PC-9 (cell line): ENCODE measurements at places on chromosomes 1 and 21.

- DNase-seq, result no peak
These were observed 19.3 kb upstream of the RAB3GAP2 start for GRCh38 chr1:220291580-220291979.

- no peak for DNase-seq
These were observed 7.2 kb upstream of the TNFSF18 start for GRCh38 chr1:173057984-173058383.

- no peak for DNase-seq
These were observed 3.1 kb downstream of the FUCA1 start for GRCh38 chr1:23864801-23865542.

- DNase-seq, result no peak
These were observed 1.5 kb downstream of the GPX7 start for GRCh38 chr1:52603630-52604029.

- DNase-seq, result no peak
These were observed 96.5 kb downstream of the SIK1 start for GRCh38 chr21:43330306-43330881.

GRCh38 chr1:163614361-163614760 is 292.6 kb downstream of the NUF2 start:
- no peak for DNase-seq

DNA sequence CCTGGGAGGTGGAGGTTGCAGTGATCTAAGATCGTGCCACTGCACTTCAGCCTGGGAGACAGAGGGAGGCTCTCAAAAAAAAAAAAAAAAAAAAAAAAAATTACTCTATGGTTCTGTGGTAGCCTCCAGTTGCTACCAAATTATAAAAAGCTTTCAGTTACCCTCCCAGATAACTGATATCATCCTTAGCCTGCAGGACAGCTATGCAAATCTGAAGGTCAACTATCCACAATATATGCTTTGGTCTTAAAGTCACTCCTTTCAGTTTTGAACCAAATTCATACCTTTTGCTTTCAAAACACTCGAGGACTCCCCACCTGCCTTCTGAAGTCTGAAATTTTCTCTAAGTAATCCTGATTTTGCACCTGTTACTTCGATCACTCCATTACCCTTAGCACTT is 3.1 kb downstream of the MIXL1 start:
- no peak for DNase-seq

DNA sequence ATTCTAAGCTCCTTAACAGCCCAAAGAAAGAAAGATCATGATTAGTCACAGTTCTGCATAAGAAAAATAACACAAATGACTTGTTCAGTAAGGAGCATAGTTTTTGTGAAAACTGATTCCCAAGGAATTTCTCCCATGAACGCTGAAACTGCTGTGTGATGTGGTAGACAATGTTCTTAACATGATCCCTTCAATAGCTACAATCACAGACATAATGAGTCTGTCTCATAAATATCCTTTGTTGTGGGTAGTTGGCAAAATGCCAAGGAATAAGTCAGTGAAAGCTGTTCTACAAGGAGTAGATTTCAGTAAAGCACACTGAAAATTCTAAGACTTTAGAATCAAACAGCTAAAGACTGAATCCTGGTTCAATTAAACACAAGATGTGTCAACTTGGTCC is 404.8 kb downstream of the HLX start:
- DNase-seq, result no peak

DNA sequence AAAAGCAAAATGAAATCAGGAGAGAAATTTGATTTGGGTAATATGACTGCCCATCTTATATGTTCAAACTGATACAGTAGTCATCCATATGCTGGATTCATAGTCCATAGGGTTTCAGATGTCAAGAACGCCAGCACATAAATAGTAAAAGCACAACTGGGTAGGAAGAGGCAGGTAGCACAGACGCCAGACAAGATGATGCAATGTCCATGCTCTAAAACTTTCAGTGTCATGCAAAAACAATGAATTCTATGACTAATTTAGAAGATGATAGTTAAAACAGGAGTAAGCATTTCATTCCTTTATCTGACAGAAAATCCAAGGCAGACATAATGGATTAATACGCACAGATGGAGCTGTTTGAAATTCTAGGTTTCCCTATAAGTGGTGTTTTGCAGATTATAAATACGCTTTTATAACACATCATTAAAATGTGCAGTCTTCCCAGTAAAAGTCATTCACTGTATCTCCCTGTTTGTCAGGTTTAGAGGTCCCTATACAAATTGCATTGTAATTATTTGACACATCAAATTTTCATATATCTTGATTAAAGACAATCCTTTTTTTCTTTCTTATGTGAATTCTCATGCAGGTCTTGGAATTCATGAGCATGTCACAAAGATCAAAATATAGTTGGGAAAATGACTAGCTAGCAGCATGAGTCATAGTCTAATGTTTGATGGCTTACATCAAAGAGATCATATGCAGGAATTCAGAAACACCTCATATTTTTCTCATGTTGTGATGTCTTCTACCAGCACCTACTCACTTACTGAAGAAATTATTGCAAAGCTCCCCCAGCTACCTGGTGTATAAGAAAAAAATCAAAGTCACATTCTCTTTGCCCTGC is 139.9 kb downstream of the DSCAM start:
- DNase-seq, result no peak

- DNase-seq, result no peak
These were observed 50.6 kb upstream of the ZC3H12A start for GRCh38 chr1:37423810-37424209.

DNA sequence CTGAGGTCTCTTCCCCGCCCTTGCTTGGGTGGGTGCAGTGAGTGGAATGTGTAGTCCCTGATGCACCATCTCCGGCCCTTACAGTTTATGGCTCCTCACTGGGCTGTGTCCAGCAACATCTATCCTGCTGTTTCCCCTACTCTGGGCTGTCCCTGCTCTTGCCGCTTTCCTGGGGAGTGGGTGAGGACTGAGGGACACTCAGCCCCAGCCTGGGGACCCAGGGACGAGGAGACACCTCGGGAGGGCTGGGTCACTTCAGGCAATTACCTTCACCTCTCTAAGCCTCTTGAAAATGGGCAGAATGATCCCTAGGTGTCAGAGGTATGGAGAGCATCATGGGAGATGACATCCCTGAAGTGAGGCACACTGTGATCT is 13.6 kb upstream of the LRP8 start:
- no peak for DNase-seq

- no peak for DNase-seq
These were observed 93.3 kb downstream of the PDE9A start for GRCh38 chr21:42746593-42747275.

- no peak for DNase-seq
These were observed 446.9 kb downstream of the NEGR1 start for GRCh38 chr1:71835442-71835813.
